ENCODE measurements at places on chromosomes 1 and 21. TPM values are rescaled to one million over a fixed set of nuclear protein-coding genes. Genes with fewer than 3 reads are reported as not detected.

Gene CBR3
- total RNA-seq, result 4.5 TPM

Gene SELP
- total RNA-seq, result not detected

Gene DDAH1
- 41.3 TPM for total RNA-seq

Gene CACNA1S
- not detected for total RNA-seq

Gene C1orf116
- total RNA-seq, result not detected

Gene AQP10
- total RNA-seq, result 0.05 TPM

Gene AMY2B
- total RNA-seq, result 6.5 TPM

Gene ALX3
- not detected for total RNA-seq

Gene LCE3E
- not detected for total RNA-seq

All from smooth muscle cell of the umbilical artery (primary cell).